GM10248 (cell line): ENCODE measurements at places on chromosomes 11 and 22.

DNA sequence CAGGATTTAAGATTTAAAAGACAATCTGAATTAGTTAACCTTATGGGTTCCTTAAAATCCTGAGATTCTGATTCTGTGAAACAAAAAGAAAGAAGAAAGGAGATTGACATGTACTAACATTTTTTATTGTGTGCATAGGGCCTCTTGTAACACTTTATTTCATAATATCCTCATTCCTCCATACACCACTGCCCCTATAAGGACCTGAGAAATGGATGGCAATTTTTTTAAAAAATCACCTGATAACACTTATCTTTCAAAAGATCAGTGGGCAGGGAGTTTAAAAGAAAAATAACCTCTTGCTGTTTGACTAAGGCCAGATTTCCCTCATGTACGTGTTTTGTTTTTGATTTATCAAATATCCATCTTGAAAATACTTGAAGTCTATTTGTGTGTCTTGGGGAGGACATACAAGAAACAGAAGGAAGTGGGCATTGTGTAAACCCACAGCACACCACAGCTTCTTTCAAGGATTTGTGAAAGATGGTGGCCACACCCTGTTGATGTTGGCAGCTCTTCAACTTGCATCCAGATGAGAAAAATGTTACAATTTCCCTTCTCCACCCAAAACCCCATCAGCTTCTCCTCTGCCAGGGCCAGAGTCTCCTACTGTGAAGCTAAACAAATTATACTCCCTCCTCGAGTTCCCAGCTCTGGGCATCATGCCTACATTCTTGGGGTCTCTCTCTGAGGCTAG is 35.0 kb upstream of the MPEG1 start:
- no peak for DNase-seq

GRCh38 chr11:100978442-100978841 is 151.2 kb downstream of the PGR start:
- no peak for DNase-seq

- no peak for DNase-seq
Observed at GRCh38 chr22:49771266-49772065, 56.2 kb downstream of the BRD1 start.

- DNase-seq, result no peak
Observed at GRCh38 chr11:20670932-20671403, 1.6 kb downstream of the NELL1 start.

- no peak for DNase-seq
Observed at GRCh38 chr11:128924104-128924503, 18.6 kb downstream of the TP53AIP1 start.

DNA sequence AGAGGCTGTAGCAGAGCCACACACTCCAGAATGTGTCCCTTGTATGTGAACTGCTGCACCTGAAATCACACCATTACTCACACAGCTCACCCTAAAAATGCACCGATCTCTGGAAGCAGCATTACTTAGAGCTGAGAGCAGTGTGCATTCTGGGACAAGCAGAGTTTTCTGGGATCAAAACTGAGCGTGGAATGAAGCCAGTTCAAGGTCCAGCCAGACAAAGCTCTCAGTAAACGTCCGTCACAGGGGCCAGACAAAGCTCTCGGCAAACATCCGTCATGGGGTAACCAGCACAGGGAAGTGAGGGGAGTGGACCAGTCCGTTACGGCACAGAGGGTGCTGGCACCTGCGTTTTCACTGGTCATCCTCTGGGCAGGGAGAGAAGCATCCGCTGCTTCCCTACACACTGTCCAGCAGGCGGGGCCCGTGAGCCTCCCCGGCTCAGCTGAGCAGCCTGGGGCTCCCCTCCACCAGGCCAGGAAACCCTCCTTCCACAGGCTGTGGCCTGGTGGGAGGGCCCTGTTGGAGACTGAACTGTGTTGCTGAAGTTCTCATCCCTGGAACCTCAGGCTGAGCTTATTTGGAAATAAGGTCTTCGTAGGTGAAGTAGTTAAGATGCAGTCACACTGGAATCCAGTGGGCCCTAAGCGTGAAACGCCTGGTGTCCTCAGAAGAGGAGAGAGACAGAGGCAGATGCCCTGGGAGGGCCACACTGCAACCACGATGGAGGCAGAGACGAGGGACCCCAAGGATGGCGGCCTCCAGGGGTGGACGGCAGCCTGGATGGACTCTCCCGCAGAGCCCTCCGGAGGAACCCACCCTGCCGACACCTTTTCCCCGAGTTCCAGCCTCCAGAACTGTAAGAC is 883.9 kb downstream of the BRD1 start:
- peak; percentile 7 for DNase-seq

DNA sequence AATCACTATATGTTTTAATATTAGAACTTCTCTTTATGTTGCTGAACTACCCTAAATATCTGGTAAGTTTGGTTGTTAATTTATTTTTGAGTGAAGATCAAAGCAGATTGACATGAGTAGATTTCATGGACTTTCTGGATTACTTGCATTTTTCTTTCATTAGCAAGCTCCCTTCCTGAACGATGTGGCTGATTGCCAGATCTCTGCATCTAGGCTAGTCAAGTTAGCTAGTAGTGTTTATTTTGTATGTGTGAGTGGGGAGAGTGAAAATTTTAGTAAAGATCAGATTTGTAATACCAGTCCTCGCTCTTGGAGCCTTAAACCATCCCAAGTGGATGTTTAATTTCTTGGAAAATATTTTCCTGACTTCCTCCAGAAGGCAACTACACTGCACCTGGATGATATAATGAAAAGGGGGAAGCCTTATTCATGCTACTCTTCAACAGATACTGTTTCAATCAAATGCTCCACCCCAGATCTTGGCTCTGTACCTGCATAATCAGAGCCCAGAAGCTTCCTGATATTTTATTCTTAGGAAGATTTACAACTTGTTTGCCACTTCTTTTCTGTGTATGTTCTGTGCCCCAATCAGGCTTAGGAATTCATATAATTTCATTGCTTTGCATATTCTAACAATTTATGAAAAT is 143.2 kb upstream of the GRIA4 start:
- no peak for DNase-seq

DNA sequence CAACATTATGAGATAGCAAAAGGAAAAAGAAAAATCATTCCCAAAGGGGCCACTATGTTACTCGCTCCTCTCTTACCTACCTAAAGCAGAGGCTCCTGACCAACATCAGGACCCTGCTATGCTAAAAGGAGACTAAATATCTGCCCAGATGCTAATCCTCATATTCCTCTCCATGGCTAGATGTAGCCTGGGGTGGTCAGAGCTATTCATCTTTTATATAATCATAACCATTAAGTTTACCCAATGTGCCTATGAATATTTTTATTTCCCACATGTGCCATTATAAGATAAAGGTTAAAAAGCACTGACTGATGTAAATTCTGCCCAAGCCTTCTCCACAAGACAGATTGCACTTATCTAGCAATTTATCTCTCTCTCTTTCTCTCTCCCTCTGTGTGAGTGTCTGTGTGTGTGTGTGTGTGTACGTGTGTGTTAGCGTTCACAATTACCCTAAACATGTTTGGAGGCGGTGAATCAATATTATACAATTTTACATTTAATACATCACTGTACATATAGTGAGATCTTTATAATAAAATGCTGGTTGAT is 41.2 kb upstream of the ANO5 start:
- DNase-seq, result no peak

DNA sequence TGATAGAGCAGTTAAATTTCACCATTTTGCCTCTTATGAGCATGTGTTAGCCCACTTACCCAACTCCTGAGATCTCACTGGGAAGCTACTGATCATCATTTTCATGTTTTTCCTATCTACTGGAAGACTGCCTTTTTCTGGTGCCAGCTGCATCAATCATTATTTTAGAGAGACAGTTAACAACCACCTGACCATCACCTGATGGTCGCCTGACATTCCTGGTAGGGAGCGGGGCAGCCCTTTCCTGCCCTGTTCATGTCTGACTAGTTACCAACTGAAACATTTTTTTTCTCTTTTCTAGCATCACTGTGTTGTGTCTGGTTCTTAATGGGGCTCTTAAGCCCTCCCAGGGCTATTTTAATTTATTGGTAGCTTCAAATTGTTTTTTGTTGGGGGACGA is 20.2 kb upstream of the PATL1 start:
- DNase-seq, result no peak

DNA sequence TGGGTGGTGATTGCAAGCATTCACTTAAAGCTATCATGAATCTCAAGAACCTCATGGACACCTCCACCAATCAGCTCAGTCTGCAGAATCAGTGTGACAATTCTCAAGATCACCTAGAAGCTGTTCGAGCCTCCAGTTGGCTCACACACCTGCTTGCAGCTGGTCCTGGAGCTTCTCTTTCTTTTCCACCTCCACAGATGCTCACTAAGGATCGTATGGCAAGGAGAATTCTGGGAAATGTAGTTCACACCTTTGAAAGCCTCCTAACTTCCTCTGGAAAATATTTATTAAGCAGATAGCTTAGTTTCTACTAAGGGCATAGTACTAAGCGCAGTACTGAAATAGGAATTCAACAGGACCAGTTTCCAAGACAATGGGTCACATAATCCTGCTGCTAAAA is 26.2 kb downstream of the FSHB start:
- no peak for DNase-seq

- DNase-seq, result no peak
Observed at GRCh38 chr22:29092243-29092642, 19.4 kb downstream of the KREMEN1 start.

DNA sequence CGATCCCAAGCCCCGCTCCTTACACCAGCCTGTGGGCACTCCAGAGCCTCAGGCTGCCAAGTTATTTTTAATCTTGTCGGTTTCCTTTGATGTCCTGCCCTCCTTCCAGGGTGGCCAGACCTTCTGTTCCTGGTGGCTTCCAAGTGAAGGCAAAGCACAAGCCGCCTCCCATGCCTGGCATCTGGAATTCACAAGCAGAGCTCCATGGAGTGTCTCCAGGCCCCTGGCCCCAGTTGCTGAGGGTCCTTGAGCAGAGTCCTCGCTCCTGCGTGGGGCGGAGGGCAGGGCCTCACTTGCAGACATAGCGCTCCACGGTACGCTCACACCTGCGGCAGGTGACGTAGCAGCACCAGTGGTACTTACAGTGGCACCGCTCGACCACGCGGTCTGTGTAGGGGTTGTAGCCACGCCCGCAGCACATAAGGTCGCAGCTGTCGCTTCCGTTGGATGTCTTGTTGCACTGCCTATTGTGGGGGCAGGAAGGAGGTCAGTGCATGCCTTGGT is 19.5 kb downstream of the WNT11 start:
- no peak for DNase-seq

GRCh38 chr22:50044485-50045118 is 13.5 kb downstream of the TTLL8 start:
- DNase-seq, result no peak

DNA sequence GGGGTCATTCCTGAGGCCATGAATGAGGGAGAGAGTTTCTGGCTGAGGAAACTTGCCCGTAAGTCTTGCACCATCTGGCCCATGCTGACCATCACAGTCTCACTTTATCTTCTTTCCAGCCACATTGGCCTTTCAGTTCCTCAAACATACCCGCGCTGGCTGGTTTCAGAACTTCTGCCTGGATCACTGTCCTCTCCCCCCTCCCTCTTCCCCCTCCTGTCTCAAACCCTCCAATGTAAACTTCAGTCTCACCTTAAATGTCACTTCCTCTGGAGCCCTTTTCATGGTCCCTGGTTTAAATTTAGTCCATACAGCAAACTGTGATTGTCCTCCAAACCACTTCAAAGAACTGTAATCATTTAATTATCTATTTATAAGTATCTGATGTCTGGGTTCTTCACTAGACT is 3.7 kb upstream of the TMEM109 start:
- DNase-seq, result peak; percentile 68

- no peak for DNase-seq
Observed at GRCh38 chr22:25346859-25347751, 127.7 kb downstream of the CRYBB2 start.

- DNase-seq, result no peak
Observed at GRCh38 chr11:132683602-132684001, 848.7 kb downstream of the OPCML start.
